ENCODE measurements at places on chromosomes 3 and 15. TPM values are rescaled to one million over a fixed set of nuclear protein-coding genes. Genes with fewer than 3 reads are reported as not detected.

DNA sequence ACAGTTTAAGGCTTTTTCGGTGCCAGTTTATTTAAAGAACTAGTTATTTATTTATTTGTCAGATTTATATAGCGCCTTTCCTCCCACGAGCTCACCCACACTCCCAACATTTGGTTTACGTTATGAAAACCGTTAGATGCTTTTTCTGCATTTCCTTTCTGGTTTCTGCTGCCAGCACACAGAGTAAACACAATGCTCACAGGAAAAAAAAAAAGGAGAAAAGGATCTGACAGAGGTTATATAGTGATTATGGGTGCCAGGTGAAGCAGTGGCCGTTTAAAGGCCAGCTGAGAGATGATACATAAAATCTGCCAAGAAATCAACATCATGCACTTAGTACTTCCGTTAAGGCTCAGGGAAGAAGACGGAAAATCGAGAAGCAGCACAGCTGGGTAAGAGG lies 37.9 kb downstream of the ETV5 start:
- no peak for DNase-seq

GRCh38 chr15:61376961-61377360 lies 147.9 kb upstream of the RORA start:
- no peak for DNase-seq

- DNase-seq = no peak
These were observed 52.4 kb downstream of the KCNMB2 start for GRCh38 chr3:178588628-178589027.

DNA sequence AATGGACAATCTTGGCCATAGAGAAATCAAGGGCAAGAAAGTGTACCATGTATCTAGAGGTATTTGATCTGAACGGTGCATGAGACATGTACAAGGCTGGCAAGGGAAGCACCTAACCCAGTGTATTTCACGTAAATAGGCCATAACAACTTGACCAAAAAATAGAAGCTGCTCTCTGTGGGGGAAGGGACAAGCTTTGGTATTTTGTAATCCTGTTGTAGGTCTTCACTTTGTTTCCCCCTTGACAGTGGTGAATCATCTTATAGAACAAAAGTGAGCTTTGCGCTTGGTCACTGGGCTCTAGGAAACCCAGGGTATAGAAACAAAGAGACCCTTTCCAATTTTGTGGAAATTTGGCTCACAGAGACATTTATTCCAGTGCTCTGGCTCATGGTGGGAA lies 21.0 kb downstream of the LARS2 start:
- DNase-seq = no peak

The PLEKHO2 gene
- 86.6 TPM for total RNA-seq

DNA sequence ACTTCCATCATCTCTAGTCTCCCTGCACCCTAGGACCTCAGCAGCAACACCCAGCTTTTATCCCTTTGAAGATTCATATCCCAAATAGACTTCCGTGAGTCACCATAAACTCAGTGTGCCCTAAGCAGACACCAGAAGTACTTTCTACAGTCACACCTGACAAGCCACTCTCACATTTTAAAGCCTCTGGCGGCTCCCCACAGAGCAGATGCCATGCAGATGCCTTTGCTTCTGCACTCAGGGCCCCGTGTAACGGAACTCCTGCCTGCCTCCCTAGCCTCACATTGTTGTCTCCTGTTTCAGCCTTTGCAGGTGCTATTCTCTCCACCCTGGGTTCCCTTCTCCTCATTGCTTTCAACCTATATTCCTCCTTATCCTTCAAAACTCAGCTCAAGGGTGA lies 155.5 kb upstream of the SLC24A5 start:
- no peak for DNase-seq

The FBLN2 gene
- total RNA-seq = 188 TPM

The INKA1 gene
- 0.84 TPM for total RNA-seq

Measured in omental fat pad (tissue), 4 donors.